ENCODE measurements at places on chromosomes 13 and 19.

DNA sequence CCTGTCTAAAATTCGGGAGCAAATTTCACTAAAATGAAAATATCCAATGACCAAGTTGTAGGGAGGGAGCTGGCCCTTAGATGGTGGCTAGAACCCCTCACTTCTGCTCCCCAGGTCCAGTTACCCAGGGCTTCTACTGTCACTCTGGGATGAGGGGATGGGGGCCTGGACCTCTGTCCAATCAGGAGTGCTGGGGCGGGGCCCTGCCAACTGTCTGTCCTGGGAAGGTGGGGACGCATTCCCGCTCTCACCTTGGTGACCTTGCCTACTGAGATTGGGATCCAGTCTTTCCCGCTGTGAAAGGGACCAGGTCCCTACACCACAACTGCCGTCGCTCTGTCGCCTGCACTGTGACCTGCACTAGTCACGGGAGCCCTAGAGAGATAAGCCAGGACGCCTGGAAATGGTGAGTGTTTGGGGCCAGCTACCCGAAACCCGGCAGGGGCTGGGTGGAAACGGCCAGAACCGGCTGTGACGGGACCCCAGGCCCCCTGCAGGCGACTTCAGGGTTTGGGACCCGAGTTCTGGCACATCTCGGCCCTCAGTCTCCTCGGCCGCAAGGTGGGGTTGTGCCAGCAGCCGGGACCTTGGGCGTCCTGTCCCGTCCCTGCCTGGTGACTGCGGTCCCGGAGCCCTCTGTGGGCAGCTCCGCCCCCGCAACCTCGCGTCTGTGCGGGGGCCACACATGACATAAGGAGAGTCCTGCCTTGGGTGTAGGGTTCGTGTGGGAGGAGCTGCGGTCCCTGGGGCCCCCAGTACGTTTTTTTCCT lies 22.8 kb downstream of the ZNF20 start:
- DNase-seq = no peak

DNA sequence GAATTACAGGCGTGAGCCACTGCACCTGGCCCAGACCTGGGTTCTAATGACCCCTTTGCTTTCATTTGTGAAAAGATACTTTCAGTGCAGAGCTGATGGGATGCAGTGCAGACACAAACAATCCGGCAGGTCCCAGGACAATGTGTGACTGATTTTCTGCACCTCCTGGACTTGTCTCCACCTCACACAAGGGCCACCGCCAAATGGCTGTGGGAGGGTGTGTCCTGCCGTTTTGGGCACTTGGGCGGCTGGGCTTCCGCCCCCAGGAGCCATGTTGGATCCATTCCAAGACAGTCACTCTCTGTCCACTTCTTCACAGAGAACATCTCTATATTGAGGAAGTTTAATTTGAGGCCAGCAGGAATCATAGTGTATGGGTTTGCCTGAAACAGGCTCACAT lies 112.3 kb upstream of the ZNF507 start:
- no peak for DNase-seq

DNA sequence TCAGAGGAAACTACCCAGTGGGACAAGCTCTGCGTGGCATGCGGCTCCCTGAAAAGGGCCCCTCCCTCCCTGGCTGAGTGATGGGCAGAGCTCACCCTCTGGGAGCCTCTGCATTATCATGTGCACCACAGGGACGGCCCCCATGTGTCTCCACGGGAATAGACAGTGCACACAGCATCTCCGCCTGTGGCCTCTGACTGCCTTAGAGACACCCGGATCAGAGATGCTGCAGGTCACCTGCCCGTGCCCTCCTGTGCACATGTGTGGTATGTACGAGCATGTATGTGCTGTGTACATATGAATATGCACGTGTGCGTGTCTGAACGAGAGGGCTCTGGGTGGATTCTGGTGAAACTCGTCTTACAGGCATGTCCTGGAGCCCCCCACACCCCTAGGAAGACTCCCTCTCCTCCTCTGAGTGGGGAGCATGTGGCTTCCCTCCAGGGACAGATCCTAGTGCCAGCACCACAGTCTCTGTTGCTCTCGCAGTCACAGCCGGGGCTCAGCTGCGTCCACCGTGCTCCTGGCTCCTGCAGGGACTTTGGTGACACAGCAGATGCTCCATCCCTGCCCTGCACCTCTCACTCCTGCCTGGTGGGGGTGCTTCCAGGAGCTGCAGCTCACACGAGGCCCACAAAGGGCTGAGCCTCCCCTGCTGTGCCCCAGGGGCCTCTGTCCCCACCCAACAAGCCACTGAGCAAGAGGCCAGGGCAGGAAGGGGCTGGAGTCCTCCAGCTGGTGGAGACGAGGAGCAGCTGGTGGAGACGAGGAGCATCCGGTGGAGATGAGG lies 19.6 kb downstream of the C13orf46 start:
- no peak for DNase-seq

DNA sequence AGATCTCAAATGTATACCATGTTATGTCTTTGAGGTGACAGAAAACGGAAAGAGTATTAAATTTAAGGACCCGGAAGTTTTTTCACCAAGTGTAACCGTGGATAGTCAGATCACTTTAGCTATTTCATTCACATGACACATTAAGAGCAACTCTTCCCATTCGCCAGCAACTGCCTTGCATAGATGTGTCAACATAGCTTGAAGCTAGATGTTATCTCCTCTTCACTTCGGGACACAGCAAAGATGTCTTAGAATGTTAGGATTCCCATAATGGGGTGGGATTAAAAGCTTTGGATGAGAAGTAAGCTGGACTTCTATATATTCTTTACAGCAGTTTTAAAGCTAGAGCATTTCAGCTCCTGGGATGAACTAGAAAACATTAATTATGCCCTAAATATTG lies 1135.9 kb upstream of the PCDH20 start:
- no peak for DNase-seq

DNA sequence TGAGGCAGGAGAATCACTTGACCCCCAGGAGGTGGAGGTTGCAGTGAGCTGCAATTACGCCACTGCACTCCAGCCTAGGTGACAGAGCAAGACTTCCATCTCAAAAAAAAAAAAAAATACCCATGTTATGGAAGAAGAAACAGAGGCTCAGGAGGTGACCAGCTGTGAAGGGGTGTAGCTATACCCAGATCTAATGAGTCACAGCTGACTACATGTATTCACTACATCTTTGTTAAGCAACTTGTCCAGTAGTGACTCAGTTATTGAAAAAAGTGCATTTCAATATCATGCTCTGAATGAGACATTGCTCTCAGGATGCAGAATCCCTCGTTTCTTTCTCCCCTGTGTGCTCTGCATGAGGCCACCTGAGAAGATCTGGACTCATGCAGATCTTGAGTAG lies 16.1 kb upstream of the SPART start:
- no peak for DNase-seq

DNA sequence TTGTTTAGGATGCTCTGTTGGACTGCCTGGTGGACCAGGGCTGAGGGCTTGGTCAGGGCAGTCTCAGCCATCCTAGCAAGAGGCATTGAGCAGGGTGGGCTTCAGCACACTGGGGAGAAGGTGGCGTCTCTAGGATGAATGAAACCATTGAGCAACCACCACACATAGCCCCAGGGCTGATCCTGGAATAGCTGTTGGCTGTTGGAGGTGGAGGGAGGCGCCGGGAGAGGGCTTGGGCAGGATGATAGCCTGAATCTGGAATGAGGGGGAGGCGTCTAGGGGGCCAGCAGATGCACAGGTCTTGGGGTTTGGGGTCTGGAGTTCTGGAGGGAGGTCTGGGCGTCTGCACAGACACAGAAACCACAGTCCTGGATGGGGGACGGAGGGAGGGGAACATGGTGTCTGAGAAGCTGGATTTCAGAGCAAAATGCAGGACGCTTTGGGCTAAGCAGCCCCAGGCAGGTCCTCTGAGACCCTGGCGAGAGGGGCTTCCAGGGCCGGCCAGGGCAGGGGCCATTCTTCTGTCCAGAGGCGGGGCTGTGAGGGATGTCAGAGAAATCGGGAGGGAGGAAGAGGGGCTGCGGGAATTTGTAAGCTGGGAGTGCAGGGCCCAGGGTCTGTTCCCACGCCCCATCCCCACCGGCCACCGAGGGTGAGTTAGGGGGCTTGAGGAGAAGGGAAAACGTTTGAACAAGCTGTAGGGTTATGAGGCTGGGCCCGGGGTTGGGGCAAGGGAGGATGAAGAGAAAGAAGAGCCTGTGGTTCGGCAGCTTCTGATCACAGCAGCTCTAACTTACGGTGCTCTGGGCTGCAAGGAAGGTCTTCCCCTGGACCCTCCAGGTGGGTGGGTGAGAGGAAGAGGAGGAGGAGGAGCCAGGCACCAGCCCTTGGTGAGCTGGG lies 5.2 kb downstream of the TRAPPC5 start:
- DNase-seq = no peak

- no peak for DNase-seq
These were observed 10.4 kb downstream of the CLASRP start for GRCh38 chr19:45049073-45049736.

- no peak for DNase-seq
These were observed 167.7 kb downstream of the MZT1 start for GRCh38 chr13:72559716-72560115.

DNA sequence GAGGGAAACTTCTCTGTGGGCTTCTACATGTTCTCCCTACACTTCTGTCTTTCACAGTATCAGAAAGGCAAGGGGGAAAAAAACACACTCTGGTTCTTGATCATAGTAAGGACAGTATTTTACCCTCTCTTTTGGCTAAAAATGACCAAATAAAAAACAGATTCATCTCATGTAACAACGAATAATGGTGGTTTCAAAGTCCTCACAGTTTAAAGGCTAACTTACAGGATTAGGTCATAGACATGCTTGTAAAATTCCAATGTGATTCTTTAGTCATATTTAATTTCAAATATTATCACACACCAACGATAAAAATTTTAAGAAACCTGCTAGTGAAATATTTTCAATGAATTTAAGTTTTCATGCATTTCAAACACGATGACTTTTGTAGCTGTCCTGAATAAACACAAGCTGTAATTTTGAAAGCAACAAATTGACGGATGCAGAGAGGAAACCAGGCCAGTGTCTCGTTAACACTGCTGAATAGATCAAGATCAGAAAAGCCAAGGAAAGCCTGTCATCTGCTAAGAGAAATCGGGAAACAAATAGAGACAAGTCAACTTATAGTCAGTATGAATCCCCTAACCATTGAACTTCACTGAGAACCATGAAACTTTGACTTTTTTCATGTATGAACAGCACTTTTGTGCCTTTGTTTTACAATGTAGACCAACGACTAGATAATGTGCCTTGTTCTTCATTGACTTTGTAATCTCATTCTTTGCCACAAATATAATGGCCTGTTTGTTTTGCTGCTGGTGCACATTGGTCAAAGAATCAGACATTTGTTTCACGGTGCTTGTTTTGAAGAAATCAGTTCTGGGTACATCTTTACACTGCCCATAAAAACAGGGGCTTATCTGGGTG lies 22.0 kb downstream of the MBNL2 start:
- DNase-seq = no peak
